Fibroblast of the aortic adventitia (primary cell): ENCODE measurements at places on chromosomes 6 and 20.

GRCh38 chr6:138509371-138509770 lies 10.1 kb upstream of the NHSL1 start:
- DNase-seq, result peak; percentile 54

DNA sequence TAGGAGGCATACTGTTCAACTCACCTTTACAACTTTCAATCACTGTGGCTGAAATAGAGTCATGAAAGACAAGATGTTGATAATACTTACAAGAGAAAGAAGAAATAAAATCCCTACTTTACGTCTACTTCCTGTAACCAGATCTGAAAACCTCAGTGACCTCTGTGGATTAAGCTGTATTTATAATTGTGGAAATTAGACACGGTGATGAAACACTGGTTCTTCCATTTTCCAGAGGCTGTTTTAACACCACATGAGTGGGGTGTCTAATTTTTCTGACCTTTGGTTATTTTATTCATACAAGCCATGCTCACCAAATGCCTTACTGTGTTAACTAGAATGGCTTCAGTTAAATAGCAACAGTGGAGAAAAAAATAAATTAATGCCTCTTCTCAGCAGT lies 58.5 kb upstream of the HIVEP1 start:
- DNase-seq, result no peak

GRCh38 chr6:73471686-73472290 lies 10.3 kb downstream of the MTO1 start:
- no peak for DNase-seq

DNA sequence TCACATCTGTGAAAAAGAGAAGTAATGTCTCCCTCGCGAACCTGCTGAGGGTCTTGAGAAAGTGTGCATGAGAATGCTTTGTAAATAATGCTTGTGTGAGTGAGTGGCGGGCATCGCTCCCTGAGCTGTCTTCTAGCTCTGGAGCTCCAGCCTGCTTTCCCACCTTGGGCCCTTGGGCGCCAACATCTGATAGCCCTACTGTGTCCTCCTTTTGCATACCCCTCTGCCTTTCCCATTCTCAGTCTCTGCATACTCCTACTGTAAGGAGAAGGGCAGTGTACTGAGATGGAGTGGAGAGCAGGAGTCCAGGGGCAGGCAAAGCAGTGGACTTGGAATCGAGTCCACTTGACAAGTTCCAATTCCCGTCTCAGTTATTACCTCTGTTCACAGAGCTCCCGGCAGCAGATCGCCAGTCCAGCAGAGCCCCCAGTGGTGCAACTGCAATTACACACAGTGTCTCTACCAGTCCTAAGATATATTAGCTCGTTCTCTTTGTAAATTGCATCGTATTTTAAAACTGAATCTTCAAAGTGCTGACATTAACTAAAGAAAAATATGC lies 847 bp upstream of the NCR2 start:
- no peak for DNase-seq

DNA sequence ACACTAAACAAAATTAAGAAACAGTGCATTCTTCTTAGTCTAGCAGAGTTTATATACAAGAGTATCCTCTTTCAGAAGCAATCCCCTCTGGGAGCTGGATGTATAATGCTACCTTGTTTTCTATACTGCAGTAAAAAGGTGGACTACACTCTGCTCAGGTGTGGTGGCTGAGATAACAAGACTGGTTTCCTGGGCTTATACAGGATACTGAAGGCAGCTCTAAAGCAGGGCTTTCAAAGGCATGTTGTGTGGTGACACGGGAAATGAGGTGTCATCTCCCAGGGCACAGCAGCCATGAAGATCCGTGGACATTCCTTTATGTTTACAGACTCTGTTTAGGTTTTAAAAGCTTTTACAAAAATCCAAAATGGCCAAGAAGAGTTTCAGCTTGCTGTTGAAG lies 136.7 kb downstream of the MAP3K4 start:
- no peak for DNase-seq

GRCh38 chr6:103838457-103838856 lies 1021.3 kb downstream of the HACE1 start:
- DNase-seq, result no peak

DNA sequence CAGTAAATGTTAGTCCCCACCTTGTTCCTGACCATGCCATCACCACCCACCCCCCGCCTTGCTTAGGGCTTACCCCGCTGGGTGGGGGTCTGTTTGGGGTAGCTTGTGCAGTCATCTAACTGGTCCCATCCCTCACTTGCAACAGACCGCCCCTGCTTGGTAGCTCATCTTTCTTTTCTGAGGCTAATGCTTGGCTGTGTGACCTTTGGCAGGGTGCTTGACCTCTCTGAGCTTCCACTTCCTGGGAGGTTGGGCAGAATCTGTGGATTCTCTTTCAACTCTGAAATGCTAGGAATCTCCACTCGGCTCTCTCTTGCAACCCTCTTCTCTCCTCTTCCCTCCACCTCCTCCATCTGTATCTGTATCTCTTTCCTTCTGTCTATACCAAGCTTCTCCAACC lies 70.4 kb downstream of the SLC2A10 start:
- no peak for DNase-seq

- DNase-seq, result no peak
Measured at GRCh38 chr20:19047040-19047950, 165.1 kb upstream of the SLC24A3 start.
